ENCODE measurements at places on chromosomes 11 and 22.

DNA sequence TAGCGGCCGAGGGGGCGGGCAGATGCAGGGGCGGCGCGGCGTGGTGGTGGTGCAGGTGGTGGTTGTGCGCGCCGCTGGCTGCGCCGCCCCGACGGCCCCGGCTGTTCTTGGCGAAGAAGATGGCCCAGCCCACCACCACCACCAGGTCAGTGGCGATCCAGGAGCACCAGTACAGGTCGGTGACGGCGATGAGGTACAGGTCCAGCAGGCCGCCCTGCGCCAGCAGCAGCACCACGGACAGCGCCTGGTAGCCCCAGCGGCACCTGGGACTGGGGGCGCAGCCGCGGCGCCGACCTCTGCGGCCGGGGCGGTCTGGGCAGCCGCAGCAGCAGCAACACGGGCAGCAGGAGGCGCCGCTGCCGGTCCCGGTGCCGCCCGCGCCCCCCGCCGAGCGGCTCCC lies 879 bp downstream of the TMEM121B start:
- peak; percentile 55 for DNase-seq

- no peak for DNase-seq
Measured at GRCh38 chr11:120615391-120615790, 103.8 kb downstream of the GRIK4 start.

DNA sequence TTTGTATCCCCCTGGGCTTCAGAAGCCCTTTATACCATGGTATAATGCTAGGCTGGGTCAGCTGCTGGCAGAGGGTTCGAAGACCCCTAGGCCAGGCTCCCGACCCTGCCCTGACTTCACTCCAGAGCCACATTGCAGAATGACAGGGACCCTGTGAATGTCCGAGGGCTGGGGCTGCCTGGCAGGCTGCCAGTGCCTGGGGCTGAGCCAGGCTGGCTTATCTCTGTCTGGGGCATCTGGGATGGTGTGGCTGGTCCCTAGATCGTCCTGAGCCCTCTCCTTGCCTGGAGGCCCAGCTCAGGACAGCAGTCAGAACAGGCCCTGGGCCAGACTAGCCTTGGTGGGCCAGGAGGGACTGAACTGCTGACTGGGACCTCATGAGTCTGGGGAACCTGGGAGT lies 3.7 kb downstream of the ZDHHC8 start:
- no peak for DNase-seq

DNA sequence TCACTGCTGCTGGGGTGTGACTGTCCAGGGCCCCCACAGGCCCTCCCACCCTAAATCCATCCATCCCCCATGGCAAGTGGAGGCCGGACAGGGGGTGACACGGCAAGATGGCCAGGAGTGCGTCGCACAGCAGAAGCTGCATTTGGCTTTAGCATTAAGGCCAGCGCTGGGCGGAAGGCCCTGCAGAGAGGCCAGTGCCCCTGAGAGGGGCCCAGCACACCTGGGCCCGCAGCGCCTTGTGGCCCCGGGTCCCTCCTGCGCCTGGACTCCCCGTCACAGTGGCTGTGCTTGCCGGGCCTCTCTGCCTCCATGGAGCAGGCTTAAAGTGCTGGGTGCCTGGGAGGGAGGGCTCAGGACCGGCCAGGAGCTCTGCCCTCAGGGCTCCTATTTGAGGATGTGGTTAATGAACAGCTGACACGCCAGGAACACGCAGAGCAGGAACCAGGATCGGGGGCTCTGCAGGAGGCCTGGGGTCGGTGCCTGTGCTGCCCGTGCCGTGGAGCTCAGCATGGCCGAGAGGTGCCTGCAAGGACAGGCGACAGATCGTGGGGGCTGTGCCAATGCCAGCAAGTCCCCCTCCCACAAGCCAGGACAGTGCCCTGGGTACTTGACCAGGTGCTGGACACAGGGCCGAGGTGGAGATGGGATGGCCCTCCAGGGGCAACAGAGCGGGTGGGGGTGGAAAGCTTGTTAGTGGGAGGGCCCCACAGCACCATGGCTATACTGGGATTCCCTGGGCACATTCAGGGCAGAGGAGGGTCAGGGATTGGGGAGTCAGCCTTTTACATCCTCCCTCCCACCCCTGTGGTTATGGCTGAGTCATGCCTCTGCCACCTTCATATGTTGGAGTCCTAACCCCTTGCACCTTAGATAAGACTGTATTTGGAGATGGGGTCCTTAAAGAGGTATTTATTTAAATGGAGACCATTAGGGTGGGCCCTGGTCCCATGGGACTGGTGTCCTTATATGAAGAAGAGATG lies 30.9 kb upstream of the CARS1 start:
- DNase-seq, result no peak

- no peak for DNase-seq
Measured at GRCh38 chr11:110565357-110566336, 135.9 kb downstream of the FDX1 start.

- DNase-seq, result no peak
Measured at GRCh38 chr11:117094776-117095175, 3.5 kb downstream of the SIK3 start.

All from activated naive CD4-positive, alpha-beta T cell (primary cell).